IMR-90 (cell line): ENCODE measurements at places on chromosomes 3 and 15.

GRCh38 chr15:67992834-67993233, 61.3 kb upstream of the PIAS1 start:
- DNase-seq = no peak

DNA sequence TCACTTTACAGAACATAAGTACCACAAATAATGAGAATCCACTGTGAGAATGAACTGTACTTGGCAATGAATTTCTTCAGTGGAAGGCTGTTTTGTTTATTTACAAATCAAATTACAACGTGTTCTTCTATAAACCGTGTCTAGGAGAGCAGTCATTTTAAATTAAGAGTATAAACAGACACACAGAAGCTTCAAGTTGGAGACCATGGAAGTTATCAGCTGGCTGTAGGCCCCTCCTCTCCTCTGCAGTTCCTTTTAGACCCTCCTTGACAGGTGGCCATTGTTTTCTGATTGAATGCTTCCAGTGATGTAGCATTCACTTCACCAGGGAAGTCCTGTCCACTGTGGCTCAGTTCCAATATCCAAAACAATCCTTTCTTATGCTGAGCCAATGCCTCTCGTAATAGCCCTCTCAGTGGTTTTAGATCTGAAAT, 7.3 kb upstream of the MAPK6 start:
- no peak for DNase-seq

DNA sequence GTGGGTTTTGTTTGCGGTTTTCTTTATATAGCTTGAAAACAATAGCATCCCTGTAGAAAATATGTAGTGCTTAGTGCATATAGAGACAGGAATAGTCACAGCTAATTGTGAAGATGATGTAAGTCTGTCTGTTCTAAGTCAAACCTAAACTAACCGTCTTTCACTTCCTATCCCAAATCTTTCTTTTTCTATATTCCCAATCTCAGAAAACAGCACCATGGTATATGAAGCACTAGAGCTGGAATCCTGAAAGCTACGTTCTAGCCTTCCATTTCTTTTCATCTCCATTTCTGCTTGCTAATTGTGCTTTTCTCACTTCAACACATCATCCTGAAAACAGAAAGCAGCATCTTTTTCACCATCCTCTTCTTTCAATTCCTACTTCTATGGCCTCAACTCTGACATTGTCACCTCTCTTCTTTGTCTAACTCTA, 1235.5 kb downstream of the ROBO2 start:
- DNase-seq = no peak

DNA sequence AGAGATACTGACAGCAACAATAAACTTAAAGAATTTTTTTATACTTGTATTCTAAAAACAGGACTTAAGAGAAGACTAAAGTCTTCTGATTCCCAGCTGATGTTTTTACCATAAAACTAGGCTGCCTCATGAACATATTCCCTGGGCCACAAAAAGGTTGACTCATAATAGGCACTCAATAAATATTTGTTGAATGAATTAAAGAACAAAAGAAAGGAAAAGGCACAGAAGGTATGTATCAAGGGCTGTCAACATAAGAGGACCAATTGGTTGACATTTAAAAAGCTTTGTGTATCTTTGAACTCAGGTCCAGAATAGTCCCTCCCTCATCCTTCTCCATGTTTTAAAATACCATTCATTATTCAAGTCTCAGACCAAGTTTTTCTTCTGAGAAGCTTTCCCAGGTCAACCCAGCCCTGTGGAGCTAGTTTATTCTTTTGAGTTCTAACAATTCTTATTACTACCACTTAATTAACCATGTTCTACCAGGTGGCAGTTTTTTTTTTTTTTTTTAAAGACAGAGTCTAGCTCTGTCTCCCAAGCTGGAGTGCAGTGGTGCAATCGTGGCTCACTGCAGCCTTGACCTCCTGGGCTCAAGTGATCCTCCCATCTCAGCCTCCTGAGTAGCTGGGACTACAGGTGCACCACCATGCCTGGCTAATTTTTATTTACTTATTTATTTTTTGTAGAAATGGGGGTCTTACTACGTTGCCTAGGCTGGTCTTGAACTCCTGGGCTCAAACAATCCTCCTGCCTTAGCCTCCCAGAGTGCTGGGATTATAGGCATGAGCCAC, 17.5 kb upstream of the ARHGEF3 start:
- no peak for DNase-seq

DNA sequence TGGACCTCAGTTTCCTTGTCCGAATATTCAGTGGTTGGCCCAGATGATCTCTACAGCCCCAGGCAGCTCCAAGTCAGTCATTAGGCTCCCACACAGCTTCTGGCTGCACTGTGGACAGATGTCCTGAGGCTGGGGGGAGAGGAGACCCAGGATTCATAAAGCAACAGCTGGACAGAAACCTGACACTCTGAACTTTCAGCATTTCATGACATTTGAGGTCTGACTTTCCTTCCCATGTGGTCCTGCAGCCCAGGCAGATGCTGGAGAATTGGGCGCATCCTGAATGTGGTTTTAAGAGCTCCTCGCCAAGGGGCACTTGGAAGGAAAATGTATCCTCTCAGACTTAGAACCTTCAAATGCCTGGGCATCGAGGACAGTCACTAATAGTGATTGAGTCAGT, 307.6 kb upstream of the LRRFIP2 start:
- DNase-seq = no peak

GRCh38 chr15:97977734-97978133, 17.2 kb downstream of the ARRDC4 start:
- no peak for DNase-seq

GRCh38 chr3:399647-400046, 203.1 kb downstream of the CHL1 start:
- no peak for DNase-seq

GRCh38 chr3:195806211-195806915, 5.4 kb downstream of the MUC4 start:
- DNase-seq = no peak

- no peak for DNase-seq
These were observed 289.8 kb downstream of the ZBTB20 start for GRCh38 chr3:114857299-114857701.
